Mucosa of gallbladder (tissue), 1 donor: ENCODE measurements at places on chromosomes 7 and 10.

DNA sequence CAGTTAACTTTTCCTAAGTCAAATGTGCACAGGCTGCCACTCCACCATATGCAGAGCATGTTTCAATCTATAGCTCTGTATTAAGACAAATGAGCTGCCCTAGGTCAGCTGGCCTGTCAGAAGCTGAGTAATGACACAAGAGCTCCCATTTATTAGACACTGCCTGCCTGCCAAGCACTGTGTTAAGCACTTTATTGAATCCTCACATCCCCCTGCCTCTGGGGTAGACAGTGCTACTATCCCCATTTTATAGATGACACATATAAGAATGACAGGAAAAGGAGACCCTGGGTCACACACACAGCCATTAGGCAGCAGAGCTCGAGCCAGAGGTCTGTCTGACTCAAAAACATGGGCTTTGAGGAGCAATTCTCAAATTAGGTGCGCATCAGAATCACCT, 179.8 kb upstream of the PDE1C start:
- no peak for DNase-seq

DNA sequence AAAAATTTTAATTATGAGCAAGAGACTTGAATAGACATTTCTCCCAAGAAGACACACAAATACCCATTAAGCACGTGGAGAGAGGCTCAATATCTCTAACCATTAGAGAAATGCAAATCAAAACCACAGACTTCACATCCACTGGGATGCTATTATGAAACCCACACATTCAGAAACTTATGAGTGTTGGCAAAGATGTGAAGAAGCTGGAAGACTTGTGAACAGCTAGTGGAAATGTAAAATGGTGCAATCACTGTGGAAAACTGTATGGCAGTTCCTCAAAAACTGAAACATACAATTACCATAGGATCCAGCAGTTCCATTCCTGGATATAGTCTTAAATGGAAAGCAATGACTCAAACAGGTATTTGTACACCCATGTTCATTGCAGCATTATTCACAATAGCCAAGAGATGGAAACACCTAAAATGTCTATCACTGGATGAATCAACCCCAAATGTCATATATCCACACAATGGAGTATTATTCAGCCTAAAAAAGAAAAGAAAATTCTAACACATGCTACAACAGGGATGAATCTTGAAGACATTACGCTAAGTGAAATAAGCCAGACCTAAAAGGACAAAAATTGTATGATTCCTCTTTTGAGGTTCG, 53.5 kb upstream of the FRMD4A start:
- no peak for DNase-seq

DNA sequence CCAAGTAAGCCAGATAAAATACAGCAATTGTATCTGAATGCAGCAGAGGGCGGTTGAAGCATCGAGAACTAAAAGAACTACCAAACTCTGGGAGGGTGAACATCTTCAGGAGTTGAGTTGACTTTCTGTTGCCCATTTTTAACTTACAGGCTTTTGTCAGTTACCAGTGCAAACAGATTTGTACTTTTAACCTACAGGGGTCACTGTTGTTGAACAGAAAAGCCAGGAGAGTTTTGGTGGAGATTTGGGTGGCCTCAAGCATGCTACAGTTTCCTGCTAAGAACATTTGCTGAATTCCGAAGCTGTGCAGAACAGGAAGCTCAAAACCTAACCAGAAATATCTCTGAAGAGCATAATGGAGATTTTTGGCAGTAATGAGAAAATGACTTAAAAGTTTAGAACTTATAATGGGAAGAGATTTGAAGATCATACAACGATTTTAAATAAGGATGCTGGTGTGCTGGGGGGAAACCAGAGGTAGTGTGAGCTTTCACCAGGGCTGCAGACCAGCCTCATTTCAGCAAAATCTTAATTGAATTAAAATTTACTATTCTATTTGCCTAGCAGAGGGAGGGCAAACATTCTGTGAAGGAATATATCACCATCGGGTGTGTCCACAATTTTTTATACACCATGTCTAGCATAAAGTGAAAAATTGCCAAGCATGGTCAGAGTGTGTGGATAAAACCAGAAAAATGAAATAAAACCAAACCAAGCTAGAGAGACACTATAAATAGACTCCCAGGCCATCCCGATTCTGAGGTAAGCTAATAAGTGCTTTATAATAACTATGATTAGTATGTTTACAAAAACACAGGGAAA, 208.6 kb upstream of the CCDC6 start:
- DNase-seq: peak; percentile 19

DNA sequence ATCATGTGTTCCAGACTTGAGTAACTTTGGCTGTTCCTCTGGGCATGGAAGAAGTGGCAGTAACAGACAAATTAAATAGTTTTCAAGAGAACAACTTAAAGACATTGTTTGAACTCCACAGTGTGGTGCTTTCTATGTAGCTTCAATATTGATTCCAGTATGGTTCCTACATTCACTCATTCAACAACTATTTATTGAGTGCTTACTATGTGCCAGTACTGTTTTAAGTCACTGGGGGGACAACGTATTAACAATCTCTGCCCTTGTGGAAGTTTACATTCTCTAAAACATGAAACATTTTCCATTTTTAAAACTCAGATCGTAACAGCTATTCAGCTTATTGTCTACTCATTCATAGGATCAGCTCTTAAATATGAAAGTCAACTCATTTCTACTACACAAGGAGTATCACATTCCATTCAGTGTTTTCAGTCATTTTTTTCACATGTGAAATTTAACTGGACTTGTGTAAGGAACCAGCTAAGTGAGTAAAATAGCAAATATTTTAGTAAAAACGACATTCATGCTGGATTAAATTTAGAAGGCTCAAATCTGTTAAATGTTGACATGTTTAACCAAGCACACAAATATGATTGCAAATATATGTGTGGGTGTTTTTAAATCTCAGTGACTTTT, 13.6 kb upstream of the CUBN start:
- no peak for DNase-seq

DNA sequence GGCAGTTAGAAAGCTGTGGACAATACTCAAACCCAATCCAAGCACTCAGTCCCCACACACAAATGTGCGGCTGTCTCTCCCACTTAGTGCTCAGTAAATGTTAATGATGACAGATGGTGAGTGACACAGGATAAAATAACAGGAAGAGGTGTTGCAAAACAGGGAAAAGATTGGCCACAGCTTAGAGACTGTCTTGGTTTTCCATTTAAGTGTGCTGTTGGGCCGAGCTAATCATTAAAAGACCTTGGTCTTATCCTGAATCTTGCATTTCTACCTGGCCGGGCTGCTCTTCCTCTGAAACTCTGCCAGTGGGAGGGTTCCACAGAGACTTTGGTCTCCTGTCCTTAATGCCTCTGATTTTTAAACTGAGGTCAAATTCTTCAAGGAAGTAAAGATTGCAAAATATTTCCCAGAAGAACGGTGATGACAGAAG, 113.1 kb upstream of the RNF32 start:
- peak; percentile 85 for DNase-seq

GRCh38 chr7:47725031-47725780, 143.3 kb upstream of the TNS3 start:
- DNase-seq: peak; percentile 56

DNA sequence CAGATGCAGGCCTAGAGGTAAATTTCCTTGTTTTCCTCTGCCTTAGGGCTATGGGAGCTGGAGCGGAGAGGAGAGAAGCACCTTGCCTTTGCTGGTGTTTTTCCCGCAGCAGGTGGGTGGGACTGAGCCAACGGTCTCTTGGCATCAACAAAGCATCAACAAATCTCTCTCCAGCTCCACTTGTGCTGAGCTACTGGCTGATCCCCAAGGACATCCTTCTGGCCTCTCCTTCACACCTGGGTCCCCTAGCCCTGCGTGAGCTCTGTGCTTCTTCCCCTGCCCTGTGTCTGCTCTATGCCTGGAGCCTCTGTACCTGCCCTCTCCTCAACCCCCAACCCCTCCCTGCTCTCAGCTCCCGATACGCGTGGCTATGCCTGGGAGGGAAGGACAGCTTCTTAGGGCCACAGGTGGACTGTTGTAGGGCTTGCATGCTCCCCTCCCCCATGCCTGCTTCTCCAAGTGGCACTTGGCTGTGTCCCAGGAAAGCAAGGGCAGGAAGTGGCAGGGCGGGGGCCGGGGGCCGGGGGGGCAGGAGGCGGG, 3.2 kb upstream of the CLDN4 start:
- peak; percentile 84 for DNase-seq

DNA sequence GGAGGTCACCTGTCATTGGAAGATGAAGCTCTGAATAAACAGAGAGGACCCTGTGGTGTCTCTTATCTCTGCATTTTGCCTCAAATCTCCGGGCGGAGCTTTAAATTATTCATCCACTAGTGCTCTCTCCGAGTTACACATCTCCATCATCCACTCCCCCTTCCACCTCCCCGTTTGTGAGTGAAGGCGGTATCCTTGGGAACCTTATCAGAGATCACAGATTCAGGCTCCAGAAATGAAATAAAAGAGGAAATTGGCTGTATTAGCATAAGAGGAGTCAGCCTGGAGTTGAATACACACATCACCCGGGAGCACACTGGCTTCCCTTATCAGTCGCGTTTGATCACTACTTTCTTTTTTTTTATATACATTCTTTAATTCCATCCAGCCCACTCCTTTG, 1184.8 kb downstream of the GATA3 start:
- DNase-seq: no peak

DNA sequence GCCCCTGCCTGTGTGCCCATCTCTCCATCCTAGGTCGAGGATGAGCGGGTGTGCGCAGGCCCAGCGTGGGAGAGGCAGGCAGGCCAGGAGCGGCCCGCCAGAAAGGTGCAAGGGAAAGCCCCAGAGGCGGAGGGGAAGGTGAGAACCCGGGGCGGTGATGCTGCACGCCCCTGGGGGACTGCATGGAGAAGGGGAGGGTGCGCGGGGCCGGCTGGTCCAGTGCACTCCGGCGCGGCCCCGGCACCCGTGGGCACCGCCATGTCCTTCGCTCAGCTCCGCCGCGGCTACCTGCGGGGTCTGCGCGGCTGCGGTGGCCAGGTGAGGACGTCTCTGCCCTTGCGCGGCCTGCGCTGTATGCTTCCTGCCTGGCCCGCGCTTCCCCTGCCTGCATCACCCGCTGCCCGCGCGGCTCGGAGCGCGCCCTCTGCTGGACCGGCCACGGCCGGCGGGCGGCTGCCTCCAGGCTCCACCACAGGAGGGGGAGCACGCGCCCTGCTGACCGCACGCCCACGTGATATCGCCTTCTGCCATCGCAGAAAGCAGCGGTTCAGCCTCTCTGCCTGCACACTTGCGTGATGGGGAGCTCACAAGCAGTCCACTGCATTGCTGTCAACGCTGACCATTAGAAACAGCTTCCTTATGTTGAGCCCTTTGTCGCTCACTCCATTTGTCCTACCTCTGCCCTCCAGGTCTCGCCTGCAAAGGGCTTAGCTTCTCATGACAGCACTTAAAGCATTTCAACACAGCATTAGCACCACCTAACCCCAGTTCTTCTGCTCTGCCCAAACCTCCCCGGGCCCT, 73.9 kb downstream of the CXCL12 start:
- peak; percentile 88 for DNase-seq

- DNase-seq: no peak
These were observed 3.9 kb downstream of the TECTB start for GRCh38 chr10:112286837-112287818.

DNA sequence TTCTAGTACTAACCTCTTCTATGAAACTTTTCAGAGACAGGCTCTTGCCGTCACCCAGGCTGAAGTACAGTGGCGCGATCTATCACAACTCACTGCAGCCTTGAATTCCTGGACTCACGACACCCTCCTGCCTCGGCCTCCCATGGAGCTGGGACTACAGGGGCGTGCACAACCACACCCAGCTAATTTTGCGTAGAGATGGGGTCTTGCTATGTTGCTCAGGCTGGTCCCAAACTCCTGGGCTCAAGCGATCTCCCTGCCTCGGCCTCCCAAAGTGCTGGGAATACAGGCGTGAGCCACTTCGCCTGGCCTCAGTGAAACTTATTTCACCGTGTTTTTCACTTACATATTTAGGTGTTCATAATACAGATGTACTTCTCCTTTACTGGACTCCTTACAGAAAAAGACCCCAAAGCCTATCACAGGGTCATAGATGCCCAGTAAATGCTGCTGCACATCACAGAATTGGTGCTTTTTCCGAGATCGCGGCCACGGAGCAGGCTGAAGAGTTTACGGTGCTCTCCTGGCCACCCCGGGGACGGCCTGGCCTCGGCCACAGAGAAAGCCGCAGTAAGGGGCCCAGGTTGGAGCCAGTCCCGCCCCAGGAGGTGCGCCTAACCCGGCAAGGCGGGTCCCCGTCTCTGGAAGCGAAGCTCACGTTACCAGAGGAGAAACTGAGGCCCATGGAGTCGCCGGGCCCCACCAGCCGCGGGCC, 595 bp downstream of the TBL2 start:
- no peak for DNase-seq

DNA sequence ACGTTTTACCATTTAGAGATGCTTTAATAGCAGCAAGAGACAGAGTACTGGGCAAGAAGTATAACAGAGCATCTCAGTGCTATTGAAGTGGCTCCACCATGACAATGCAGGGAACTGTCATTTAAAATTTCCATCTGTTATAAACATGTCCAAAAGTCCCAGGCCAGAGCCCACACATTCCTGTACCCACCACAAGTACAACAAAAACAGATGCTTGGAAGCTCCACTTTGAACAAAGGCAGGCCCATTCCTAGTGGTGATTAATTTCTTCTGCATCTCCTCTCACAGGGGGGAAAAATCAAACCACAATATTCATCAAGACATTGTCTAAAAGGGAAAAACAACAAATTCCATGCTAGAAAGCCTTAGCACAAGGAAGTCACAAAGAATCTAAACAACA, 627.9 kb downstream of the PARD3 start:
- DNase-seq: no peak

DNA sequence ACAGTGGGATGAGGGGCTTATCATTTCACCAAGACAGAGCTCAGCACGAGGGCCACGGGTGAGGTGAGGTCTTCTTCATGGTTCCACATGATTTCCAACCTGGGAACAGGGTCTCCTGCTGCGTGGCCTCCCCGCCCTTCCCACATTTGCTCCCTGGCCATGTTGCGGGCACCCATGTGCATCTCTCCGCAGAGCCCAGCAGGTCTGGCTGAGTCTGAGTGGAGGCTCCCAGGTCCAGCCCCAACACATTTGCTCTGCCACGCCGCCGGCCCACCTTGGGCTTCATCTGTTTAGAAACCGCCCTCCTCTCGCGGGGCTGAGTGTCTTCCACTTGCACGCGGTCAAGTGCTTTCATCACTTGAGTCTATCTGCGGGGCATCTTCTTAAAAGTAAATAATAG, 14.8 kb upstream of the PRKAR1B start:
- DNase-seq: no peak

DNA sequence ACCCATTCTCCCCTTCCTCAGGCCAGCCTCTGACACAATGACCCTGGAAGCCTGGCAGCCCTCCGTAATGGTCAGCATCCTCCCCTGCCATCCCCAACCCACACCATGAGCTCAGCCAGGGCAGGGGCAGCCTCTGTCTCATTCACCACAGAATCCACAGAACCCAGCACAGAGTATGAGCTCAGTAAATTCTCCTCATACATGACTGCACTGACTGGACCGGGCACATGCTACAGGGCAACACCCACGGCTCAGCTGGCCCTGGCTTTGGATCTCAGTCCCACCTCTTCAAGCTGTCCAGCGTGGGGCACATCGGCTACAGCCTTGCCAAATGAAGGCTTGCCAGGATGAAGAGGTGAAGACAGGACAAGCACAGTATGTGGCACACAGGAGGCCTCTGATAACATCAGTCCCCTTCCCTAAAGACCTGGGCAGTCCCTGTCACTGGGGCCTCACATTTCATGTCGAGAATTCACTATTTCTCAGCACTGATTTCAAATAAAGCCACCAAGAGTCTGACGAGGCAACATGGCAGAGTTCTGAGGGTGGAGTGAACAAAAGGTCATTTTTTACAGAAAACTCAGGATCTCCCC, 7.9 kb downstream of the GPRIN2 start:
- DNase-seq: no peak
